ENCODE measurements at places on chromosomes 4 and X.

GRCh38 chr4:151727365-151727764 is 33.4 kb downstream of the GATB start:
- no peak for DNase-seq

GRCh38 chr4:100547541-100548199 is 29.8 kb upstream of the EMCN start:
- DNase-seq = no peak

DNA sequence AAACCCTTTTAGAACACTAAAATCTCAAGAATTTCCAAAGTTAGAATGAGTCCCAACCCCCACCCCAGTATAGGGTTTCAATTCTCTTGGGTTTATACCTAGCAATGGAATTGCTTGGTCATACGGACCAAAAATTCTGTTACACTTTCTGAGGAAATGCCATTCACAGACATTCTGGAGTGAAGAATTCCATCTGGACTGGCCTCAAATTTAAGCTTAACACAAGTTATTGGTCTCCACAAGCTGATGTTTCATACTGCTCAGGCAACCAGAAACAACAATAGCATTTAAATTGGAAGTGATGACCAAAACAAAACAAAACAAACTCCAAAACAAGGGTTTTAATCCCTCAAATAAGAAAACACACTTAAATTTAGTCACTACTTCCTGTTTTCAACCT is 51.1 kb downstream of the GPC4 start:
- DNase-seq = no peak

DNA sequence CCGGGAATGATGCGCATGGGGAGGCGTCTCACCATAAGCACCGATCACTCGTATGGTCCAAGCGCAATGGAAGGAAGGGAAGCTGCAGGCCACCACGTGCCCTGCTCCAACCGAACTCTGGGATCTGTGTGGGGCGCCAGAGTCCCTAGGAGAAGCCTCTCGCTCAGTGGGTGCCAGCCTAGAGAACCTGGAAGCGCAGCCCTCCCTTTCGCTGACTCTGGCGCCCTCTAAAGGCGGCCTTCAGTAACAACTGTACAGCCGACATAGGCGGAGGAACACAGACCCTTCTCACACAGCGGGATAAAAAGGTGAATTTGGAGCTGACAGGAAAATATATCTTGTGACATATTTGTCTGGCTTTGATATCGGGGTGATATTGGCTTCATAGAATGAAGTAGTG is 76.0 kb downstream of the INTS6L start:
- DNase-seq = peak; percentile 30

DNA sequence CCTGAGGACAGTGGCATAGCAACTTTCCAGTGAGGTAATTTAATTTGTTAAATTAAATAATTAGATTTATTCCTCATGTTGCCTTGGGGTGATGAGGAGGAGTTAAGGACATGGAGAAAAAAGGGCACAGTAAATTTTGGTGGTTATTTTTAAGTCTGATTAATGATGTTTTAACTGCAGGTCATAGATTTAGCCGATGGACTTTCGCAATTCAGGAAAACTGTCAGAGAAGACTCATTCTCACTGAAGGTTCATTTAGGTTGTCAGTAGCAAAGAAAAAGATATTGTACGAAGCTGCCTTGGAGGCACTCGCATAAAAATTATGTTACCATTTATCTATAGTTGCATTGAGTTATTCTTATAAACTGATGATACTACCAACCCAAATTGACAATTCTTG is 164.2 kb upstream of the PITX2 start:
- DNase-seq = no peak

- no peak for DNase-seq
These were observed 956 bp downstream of the TMEM154 start for GRCh38 chr4:152678841-152679240.

- no peak for DNase-seq
These were observed 48.6 kb downstream of the SMARCAD1 start for GRCh38 chr4:94256144-94256783.

All from activated CD4-positive, alpha-beta T cell treated with anti-CD3 and anti-CD28 coated beads for 24 hours (primary cell).